Pancreas (tissue), 10 donors: ENCODE measurements at places on chromosomes 6 and 20. TPM values are rescaled to one million over a fixed set of nuclear protein-coding genes. Genes with fewer than 3 reads are reported as not detected.

The TRIM38 gene
- 2.9 TPM for polyA plus RNA-seq

DNA sequence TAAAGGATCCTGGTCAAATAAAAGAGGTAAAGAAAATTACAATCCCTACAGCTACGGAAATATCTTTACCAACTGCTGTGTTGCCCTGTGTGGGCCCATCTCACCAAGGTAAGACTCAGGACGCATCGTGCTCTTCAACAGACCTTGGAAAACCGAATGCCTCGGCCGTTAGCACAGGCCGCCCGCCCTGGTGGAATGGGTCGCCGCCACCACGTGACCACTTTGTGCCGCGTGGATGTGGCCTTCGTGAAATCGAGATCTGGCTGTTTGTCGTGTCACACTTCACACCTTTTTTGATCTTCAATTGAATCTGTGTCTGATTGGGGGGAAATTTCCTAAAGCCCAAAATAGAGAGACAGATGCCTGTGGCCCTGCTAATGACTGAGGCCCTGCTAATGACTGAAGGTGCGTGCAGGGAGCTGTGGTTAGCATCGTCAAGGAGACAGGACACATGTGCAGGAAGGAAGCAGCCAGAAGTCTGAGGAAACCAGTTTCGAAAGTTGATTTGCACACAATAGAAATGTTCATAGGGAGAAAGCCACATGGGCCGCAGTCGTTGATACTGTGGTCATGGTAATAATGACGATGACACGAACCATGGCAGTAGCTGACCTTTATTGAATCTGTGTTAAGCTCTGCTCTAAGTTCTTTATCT, 175.7 kb upstream of the SNX9 start:
- no peak overlapping the region for H3K4me3 ChIP-seq
- H3K27me3 ChIP-seq: no peaks in the 10 kb centered on the region
- H3K36me3 ChIP-seq: no peaks in the 10 kb centered on the region
- no peak for DNase-seq

GRCh38 chr6:111846066-111846465, 27.2 kb downstream of the FYN start:
- no peak overlapping the region for H3K27ac ChIP-seq
- no peaks in the 10 kb centered on the region for H3K4me1 ChIP-seq
- no peak for DNase-seq
- no peaks in the 10 kb centered on the region for H3K27me3 ChIP-seq
- no peaks in the 10 kb centered on the region for H3K36me3 ChIP-seq

GRCh38 chr20:3339076-3339475, 68.4 kb downstream of the DNAAF9 start:
- no peaks in the 10 kb centered on the region for H3K36me3 ChIP-seq
- H3K4me1 ChIP-seq: peaks cover 4% of the 10 kb centered on the region
- H3K27ac ChIP-seq: no peak overlapping the region
- H3K4me3 ChIP-seq: no peak overlapping the region
- H3K27me3 ChIP-seq: no peaks in the 10 kb centered on the region

DNA sequence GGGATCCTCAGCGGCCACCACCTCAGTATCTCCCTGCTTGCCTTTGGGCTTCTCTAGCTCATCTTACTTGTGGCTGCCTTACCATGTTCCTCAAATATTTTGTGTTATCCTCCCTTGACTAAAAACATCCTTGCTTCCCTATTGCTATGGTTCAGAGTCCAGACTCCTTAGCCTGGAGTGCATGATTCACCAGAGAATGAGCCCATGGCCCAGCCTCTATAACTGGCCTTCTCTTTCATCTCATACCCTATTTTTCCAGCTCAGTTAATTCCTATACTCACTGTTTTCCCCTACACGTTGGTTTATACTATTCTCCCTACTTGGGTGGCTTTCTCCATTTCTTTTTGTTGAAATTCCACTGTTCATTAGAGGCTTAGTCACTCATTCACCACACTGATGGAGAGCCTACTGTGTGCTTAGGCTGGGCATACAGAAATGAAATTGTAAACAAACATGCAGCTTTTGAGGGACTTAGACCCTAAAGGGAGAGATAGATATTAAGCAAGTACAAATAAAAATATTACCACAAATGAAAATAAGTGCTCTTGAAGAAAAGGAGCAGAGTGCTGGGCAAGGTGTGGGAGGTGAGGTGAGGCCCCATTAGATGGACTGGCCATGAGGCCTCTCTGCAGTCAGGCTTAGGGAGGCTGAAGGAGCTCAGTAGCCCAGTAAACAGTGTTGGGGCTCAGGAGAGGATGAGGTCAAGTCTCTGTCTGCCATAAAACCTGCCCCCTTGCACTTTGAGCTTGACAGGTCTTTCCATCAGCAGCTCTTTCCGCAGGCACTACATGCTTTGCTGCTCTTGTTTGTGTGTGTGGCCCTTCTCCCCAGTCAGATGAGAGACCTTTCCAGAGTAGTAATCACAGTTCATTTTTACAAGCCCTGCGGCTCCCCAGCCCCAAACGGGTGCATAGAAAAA, 109.3 kb downstream of the TCP11 start:
- H3K4me3 ChIP-seq: no peak overlapping the region
- no peak overlapping the region for H3K27ac ChIP-seq
- H3K27me3 ChIP-seq: no peaks in the 10 kb centered on the region
- no peaks in the 10 kb centered on the region for H3K36me3 ChIP-seq

- H3K4me1 ChIP-seq: no peaks in the 10 kb centered on the region
- no peaks in the 10 kb centered on the region for H3K36me3 ChIP-seq
- no peak for DNase-seq
- H3K4me3 ChIP-seq: no peak overlapping the region
These were observed 32.5 kb downstream of the KDM1B start for GRCh38 chr6:18187701-18188100.

The DEFB123 gene
- polyA plus RNA-seq: not detected
